ENCODE measurements at places on chromosomes 13 and 19.

DNA sequence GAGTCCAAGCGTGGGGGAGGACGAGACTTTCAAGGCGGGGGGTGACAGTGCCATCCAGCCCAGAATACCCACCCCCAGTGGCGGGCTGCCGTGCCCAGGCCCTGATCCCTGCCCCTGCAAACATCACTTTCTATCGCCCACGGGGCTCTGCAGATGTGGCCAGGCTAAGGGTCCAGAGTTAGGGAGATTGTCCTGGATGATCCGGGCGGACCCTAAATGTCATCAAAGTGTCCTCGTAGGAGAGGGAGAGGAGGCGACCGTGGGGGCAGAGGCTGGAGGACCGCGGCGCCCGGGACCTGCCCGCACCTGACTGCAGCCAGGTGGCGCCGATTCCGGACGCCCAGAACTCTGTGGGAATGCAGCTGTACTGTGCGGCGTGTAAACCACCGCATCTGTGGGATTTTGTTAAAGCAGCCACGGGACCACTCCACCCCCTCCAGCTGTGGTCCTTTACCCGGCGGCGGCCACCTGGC is 32.4 kb downstream of the GJA3 start:
- peak; percentile 59 for DNase-seq

DNA sequence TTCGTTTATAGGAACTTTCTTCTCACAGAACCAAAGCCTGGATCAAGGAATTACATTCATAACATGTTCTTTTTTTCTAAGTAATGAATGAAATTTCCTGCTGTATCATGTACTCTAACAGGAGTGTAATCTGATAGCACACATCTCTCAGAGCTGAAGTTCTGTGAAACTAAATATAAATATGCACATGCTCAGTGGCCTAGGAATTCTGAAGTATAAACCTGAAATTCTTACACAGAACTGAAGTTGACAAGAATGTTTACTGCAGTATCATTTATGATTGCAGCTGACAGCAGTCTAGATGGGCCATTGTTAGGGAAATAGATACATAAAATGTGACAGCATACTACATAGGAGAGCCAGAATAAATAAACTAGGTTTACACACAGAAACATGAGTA is 54.5 kb downstream of the USP12 start:
- no peak for DNase-seq

- DNase-seq = no peak
These were observed 73.4 kb upstream of the POMP start for GRCh38 chr13:28585561-28585960.

GRCh38 chr13:46168783-46169182 is 13.2 kb downstream of the LCP1 start:
- no peak for DNase-seq

DNA sequence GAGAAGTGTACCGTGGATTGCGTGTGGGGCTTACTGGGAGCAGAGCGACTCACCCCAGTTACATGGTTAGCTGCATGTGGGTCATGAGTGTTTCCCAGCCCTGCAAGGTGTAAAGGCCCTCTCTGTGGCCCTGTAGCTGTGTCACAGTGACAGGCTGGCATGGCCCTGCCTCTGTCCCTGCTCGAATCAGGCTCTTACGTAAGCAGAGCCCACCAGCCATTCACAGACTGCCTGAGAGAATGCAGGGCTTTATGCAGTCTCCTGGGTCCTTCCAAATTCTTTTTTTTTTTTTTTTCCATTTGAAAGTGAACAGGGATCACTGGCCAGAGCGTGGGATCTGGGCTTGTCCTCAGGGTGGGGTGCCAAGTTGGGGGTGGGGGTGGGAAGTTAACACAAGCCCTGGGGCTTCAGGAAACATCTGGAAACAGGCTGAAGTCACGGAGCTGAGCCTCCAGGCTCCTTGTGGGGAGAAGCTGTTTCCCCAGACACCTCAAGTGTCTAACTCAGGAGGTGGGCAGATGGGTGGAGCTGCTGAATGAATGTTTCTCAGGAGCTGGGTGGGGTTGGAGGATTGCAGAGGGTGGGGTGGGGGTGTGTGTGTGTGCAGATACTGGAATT is 13.4 kb downstream of the TECR start:
- no peak for DNase-seq

- no peak for DNase-seq
These were observed 1564.9 kb downstream of the OLFM4 start for GRCh38 chr13:54593504-54593903.

DNA sequence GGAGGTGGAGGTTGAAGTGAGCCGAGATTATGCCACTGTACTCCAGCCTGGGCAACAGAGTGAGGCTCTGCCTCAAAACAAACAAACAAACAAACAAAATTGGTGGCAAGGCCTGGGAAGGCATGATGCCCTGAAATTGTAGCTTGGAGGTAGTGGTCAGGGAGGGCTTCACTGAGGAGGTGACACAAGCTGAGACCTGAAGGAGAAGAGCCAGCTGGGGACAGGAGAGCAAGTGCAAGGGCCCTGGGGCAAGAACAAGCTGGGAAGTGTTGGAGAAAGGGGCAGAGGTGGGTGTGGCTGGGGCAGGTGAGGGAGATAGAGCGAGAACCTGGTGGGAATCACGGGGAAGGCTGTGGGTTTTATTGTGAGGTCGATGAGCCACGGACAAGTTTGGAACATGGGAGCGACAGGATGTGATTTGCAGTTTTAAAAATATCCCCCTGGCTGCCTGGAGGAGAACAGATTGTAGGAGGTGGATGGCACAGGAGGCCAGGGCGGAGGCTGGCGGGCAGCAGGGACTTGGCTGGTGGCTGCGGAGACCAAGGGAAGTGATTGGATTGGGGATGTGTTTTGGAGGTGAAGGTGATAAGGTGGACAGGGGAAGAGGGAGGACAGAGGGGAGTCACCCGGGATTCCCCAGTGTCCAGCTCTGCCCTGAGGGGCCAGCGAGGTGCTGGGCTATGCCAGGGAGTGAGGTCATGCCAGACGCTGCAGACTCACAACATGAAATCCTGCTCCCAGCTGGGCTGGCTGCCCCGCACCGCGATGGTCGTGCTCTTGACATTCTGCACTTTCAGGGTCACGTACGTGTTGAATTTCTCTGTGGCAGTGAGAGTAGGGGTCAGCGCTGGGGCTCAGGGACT is 14.0 kb downstream of the UNC13A start:
- no peak for DNase-seq

DNA sequence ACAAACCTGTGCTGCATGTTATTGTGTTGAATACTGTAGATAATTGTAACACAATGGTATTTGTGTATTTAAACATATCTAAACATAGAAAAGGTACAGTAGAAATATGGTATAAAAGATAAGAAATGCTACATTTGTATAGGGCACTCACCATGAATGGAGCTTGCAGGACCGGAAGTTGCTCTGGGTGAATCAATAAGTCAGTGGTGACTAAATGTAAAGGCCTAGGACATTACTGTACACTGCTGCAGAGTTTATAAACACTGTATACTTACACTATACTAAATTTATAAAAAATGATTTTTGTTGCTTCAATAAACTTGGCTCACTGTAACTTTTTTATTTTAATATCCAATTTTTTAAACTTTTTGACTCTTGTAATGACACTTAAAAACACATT is 34.4 kb downstream of the LMO7 start:
- DNase-seq = no peak

DNA sequence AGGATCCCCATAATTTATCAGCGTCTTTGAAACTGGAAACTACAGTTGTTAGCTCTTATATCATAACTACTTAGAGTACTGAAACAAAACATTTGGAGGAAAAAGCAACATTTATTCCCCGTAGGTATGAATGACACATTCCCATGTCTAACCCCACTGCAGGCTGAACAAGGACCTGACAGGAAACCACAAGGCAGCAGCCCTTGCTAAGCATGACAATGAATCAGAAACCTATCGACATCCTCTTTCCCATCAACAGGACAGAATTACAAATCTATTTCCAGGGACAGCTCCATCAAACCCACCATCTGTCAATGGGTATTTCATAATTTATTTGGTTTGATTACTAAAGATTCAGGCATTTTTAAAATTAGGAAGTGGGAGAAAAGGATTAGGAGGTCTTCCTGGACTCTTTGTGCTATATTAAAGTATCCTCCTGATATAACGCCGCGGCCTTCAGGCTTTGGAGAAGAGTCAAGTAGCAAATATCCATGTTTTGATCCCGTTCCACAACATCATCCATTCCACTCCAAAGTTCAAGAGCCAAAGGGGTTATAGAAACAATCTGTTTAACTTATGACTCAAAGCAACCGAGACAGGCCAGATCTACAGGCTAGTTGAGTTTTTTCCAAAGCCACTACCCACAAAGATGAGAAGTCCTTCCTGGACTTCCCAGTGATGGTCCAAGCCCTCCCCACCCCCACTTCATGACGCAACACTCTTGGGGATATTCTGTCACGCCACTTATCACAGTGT is 51.1 kb downstream of the FAM216B start:
- DNase-seq = no peak

GRCh38 chr19:19098703-19099632 is 35.2 kb downstream of the SLC25A42 start:
- no peak for DNase-seq

DNA sequence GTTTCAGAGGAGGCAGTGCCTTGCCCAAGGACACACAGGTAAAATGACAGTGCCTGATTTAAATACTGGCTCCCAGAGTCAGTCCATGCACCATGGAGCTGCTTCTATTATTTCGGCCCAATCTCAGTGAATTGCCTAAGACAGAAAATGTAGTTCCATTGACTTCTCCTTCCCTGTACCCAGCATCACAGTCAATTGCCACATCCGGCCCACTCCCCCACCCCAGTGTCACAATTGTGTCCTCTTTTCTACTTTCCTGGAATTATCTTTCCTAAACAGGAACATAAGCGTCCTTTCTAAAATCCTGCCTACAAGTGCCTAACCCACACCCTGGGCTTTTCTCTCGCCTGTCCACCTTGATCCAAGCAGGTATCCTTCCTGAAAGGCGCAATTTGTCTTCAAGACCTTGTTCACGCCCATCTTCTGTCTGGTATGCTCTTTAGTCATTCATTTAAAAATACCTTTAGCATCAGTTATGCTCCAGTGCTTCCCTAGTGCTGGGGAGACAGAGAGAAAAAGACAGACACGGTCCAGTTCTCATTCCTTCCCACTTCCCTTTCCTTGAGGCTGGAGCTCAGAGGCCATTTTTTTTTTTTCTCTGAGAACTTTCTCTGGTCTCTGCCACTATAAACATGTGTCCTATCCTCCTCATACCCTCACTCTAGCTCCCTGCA is 411.4 kb downstream of the LIG4 start:
- DNase-seq = no peak

GRCh38 chr13:30779608-30780007 is 44.3 kb downstream of the ALOX5AP start:
- no peak for DNase-seq

GRCh38 chr13:99403458-99403971 is 96.3 kb upstream of the GPR183 start:
- DNase-seq = no peak

GRCh38 chr13:78997902-78998629 is 339.1 kb upstream of the OBI1 start:
- DNase-seq = no peak

DNA sequence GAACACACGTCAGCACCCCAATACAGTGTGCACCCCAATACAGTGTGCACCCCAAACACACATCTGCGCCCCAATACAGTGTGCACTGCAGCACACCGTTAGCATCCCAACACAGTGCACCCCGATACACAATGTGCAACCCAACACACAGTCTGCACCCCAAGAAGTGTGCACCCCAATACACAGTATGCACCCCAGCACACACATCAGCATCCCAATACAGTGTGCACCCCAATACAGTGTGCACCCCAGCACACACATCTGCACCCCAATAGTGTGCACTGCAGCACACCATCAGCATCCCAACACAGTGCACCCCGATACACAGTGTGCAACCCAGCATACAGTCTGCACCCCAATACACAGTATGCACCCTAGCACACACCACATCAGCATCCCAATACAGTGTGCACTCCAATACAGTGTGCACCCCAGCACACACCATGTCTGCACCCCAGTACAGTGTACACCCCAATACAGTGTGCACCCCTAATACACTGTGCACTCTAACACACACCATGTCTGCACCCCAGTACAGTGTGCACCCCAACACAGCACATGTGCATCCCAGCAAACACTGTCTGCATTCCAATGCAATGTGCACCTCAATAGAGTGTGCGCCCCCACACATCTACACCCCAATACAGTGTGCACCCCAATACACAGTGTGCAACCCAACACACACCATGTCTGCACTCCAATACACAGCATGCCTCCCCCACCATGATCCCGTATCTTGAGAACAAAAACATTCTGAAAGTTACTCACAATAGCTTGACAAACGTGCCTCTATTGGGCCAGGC is 855 bp upstream of the CARS2 start:
- DNase-seq = peak; percentile 44

DNA sequence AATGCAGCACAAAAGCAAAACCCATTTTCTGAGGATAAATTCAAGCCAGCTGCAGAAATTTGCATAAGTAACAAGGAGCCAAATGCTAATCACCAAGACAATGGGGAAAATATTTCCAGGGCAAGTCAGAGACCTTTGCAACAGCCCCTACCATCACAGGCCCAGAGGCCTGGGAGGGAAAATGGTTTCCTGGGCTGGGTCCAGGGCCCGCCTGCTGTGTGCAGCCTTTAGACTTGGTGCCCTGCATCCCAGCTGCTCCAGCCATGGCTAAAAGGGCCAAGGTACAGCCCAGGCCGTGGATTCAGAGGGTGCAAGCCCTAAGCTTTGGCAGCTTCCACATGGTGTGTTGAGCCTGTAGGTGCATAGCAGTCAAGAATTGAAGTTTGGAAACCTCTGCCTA is 309.5 kb upstream of the SGCG start:
- no peak for DNase-seq

- no peak for DNase-seq
These were observed 8.7 kb upstream of the KLF2 start for GRCh38 chr19:16315825-16316505.

DNA sequence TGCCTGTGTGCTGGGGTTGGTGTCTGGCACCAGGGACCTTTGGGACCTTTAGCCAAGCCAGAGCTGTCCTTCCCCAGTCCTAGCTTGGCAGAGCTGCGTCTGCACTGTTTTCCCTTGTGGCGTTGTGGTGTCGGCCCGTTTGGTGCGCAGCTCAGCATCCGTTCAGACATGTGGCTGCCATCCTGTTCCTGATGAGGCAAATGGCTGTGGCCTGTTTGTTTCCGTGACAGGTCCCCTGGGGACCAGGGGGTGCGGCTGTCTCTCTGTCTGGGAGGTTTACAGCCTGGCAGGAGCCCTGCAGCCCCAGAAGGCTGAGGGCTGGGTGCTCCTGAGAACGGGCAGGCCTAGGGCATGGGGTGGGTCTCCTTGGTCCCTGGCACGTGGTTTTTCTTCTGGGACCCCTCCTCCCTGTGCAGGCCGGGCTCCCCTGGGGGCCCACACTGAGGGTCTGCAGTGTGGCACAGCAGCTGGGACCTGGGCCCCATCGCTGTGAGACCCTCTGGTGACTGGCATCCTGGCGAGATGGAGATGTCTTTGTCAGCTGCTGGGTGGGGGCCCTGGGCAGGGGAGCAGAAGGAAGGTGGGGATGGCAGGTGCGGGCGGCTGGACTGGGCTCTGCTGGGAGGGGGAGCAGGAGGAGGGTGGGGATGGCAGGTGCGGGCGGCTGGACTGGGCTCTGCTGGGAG is 4.0 kb downstream of the SPPL2B start:
- DNase-seq = no peak

DNA sequence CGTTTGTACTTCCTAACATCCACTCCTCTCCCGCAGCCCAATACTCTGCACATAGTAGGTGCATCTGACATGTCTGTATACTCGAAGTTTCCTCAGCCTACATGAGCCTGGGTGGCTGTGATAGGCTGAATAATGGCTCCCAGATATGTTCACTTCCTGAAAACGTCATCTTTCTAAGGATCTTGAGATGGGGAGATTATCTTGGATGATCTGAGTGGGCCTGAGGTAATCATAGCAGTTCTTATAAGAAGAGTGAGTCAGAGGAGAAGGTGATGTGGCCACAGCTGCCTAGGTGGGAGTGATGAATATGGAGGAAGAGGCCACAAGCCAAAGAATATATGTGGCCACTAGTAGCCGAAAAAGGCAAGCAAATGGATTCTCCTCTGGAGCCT is 84.2 kb downstream of the AKAP11 start:
- peak; percentile 65 for DNase-seq
